ENCODE measurements at places on chromosomes 3 and 15. TPM values are rescaled to one million over a fixed set of nuclear protein-coding genes. Genes with fewer than 3 reads are reported as not detected.

GRCh38 chr3:99954914-99955644, 137.4 kb downstream of the CMSS1 start:
- no peak for DNase-seq

- DNase-seq = no peak
Observed at GRCh38 chr3:44175070-44175469, 66.6 kb upstream of the TOPAZ1 start.

- DNase-seq = no peak
Observed at GRCh38 chr3:140128217-140128616, 193.2 kb downstream of the CLSTN2 start.

DNA sequence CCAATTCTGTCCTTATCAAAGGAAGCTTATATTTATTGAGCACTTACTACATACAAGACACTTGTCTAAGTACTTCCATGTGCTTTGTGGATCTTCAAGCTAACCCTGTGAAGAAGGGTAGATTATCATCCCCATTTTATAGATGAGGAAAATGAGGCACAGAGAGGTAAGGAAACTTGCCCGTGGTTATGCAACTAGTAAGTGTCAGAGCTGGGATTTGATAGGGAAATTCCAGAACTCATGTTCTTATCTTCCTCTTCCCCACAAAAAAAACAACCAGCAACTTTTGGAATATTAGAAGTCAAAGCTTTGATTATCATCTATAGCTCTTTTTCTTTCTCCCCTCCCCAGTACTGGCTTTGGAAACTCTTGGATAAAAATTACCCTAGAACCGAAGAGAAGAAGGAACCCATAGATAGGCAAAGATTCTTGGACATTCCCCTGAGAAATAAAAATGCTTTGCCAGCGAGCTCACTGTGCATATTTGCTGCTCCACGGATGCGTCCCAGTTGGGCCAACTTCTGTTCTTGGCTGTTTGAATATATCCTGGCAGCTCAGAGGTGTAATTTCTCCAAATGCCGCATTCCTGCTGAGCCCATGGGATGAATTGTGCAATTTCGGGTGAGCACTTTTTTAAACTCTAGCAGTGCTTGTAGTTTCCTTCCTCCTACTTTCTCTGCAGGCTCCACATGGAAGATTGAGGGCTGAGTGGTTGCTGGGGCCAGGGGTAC, 591.5 kb upstream of the CFAP20DC start:
- no peak for DNase-seq

- DNase-seq = no peak
Observed at GRCh38 chr3:128782282-128783146, 56.5 kb downstream of the RAB7A start.

DNA sequence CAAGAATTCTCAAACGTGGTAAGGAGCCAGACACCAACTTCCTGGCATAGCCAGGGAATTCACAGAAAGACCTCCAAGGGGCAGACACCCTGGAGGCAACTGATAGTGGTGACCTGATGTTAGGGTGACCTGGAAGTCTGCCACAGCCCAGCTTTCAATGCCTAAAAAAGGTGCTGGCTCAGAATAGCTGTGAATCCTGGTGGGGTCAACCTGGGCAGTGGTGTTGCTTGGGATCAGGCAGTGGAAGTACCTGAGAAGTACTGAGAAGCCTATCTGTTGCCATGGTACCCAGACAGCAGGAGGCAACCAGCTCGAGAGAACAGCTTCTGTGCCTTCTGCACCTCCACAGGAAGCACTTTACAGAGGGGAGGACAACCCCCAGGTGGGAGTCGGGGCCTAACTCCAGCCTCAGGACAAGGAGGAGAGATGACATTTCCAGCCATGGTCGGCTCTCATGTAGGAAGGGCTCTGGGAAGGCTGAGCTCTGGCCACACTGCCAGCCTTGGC, 55.4 kb upstream of the LARS2 start:
- no peak for DNase-seq

Gene CEP63
- 25.3 TPM for total RNA-seq

Gene MBD4
- 44.5 TPM for total RNA-seq
